Endothelial cell (in vitro differentiated cells): ENCODE measurements at places on chromosomes 12 and 14.

DNA sequence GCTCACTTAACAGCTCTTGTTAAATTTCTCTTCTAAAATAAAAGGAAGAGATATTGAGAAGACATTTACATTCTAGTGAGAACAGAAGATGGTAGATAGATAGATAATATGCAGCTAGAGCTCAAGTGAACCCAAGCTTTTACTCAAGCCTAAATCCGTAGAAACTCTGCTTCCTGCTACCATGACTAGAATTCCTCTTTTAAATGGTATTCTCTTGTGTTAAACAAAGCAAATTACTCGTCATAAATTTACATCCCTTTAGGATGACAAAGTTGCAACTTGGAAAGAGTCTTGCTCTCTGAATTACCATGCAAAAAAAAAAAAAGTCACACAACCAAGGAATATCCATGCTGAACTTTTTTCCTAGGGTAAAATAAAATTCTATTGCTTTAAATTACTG is 160.7 kb upstream of the LRFN5 start:
- DNase-seq, result no peak

DNA sequence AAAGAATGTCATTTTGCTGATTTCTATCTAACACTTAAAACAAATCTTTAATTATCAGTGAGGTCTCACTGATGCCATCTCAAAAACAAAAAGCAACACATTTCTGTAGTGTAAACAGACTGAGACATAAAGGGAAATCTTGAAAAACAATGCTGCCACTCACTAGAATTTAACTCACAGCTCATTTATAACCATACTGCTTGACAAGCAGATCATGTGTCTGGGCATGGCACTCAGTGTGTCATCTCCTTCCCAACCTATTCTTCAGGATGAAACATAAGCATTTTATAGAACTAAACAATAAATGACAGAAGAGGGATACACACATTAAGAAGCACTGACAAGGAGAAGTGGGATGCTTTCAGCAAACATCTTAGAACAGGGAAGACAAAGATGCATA is 22.4 kb downstream of the ATF7 start:
- no peak for DNase-seq

DNA sequence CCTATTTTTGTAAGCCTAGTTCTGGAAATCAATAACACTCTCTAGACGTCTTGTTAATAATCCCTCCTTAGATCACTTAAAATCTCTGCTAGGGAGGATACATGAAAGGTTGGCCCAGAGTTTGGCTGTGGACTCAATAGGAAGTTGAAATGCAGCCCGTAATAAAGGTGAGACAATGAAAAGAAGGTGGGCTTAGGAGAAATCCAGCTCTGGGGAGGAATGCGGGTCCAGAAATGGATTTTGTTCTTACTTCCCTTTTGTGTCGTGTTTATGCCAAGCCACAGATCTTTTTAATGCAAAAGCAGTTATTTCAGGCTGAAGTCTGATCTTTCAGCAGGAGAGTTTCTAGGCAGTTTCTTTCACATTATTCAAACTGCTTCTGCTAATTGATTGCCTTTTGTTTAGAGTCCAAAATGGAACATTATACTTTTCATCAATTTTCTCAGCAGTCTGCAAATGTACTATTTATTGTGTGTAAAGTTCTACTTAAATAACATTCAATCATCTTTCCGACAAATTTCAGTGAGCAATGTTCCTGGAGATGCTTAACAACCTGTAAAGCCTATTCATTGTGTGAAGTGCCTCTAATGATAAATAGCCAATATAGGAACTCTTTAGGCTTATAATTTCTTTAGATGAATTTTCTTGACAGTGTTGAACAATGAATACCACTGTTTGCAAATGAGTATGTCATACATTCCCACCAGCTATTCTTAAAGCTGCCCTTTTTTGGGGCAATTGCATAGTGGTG is 252.9 kb upstream of the KRR1 start:
- DNase-seq, result no peak

DNA sequence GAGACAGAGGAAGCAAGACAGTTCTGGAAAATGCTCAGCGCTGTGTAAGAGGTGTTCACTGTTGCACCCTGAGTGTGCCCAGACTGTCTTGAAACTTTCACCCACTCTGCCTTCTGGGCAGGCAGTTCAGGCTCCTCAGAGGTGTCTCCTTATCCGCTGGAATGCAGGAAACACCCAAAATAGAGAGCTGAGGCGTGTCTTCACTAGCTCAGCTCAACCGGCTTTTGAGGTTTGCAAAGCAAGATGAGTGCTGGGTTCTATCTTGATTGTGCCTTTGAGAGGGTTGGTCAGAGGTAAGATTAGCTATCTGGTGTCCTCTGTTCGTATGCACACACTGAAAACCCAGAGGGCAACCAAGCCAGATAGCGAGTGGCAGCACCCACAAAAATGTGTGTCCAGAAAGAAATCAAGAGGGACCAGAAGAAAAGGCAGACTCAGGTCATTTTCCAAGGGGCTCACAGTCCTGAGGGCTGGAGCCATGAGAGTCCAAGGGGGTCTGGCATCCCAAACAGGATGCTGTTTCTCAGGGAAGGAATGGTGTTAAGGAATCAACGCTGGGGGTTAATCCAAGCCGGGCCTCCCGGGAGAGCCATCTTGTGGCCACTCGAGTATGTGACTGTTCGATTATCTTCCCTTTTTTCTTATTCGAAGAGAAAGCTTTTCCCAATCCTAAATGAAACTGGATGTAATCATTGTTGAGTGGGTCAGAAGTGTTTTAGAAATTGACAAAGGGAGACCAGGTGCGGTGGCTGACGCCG is 47.1 kb downstream of the TBX3 start:
- peak; percentile 16 for DNase-seq

DNA sequence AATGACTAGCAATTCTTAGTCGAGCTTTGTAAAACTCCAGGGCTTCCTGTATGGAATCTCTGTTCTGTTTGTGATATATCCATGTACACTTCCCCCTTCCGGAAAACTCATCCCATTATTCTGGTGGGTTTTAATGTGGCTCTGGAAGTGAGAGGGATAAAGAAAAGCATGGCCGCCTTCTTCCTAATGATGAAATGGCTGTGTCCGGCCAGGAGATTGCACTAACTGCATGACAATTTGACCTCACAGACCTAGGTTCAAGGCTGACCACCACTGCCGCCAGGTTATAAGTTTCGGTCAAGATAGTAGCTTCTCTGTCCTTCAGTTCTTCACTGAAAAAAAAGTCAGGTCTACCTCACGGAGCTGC is 41.0 kb upstream of the NPAS3 start:
- no peak for DNase-seq

DNA sequence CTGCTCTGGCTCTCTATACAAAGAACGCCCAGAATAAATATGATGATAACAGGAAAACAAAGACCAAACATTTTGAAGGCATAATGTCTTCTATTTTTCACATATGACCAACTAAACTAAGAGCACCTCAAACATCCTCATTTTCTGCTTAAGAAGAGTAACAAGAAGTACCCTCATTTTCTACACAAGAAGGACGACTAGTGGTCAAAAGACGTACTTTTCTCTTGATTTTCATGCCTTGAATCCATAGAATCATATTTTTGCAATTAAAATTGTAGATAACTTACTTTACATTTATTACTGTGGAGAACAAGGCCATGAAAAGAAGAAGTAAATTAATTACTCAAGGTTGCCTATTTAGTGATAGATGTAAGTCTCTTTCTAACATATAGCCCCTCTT is 358.6 kb downstream of the DUSP6 start:
- DNase-seq, result no peak

DNA sequence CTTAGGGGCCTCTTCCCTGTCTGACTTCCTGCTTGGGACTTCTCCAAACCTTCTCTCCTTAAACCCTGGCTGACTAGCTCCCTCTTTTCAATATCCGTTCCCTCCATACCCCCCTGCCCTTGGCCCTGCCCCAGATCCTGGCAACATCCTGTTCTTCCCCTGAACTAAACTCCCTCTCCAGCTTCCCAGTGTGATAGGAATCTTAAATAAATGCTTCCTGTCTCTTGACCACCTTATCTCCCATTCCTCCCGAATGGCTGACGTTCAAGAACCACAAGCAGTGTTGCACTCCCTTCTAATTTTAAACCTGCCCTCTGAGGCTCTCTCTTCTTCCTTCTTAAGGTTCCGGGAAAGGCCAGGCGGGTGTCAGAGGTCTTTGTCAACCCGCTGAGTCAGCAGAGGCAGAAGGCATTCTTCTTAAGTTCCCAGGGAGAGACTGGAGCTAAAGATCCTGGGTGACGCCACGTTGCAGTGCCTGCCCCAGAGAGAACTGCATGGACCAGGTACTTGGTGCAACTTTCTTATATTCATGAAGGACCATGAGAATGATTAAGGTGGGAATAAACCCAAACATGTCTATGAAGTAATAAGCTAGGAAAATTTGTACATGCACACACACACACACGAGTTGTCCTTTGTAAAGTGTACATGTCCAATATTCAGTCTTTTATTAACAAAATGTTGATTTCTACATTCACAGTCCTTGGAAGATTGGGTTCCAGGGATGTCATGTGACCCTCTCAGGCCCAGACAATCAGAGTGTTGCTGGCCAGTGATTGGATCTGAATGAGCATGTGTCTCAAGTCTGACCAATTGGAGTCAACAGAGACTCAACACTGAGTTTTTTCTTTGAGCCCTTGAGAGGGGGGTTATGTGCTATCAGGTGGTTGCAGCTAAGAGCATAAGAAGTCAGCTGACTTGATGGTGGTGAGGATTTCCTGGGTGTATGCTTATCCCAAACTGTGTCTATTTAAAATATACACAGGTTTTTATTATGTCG is 420.2 kb upstream of the TBX3 start:
- DNase-seq, result no peak

DNA sequence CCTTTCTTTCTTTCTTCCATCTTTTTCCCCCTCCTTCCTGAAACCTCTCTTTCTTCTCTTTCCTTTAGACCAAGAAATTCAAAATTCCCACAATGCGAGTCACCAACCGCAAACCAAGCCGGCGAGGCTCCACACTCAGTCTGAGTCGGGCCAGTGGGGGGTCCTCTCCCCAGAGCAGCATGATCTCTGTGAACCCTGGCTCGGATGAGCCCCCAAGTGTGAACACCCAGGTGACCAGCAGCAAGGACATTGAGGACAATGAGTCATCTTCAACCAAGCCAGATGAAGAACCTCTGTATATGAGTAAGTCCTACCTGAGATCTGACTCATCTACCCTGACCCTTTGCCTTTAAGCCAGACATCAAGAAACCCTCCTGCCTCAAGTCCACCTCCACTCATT is 88.6 kb upstream of the TMEM233 start:
- no peak for DNase-seq

GRCh38 chr14:38731962-38732361 is 371.1 kb downstream of the SEC23A start:
- DNase-seq, result no peak

GRCh38 chr14:95774265-95775160 is 60.6 kb upstream of the TCL1A start:
- peak; percentile 69 for DNase-seq

GRCh38 chr14:90061685-90062126 is at the start of gene KCNK13:
Gene KCNK13, plus strand, starts transcription at chr14:90061994. Its CDS starts 212 bp downstream, at chr14:90062206.
- DNase-seq, result peak; percentile 12

GRCh38 chr14:61618448-61618847 is 76.9 kb upstream of the HIF1A start:
- no peak for DNase-seq

GRCh38 chr14:74618078-74618952 is 6.3 kb upstream of the LTBP2 start:
- no peak for DNase-seq

DNA sequence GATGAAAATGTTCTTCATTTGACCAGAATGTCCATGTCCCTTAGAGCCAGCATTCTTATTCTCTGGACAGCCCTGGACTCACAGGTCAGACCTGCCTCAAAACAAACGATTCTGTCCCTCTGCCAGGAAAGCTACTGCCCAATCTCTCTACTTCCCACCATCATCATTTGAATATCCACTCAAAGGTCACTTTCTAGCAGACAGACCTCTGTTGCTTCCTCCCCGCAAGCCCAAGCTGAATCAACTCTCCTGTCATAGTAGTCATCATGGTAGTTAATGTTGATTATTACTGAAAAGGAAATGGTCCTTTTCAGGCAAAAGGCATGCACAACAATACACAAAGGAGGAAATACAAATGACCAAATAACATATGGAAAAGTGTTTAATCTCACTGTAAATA is 39.6 kb upstream of the CPM start:
- no peak for DNase-seq

GRCh38 chr12:26666286-26666685 is 166.7 kb downstream of the ITPR2 start:
- DNase-seq, result no peak

DNA sequence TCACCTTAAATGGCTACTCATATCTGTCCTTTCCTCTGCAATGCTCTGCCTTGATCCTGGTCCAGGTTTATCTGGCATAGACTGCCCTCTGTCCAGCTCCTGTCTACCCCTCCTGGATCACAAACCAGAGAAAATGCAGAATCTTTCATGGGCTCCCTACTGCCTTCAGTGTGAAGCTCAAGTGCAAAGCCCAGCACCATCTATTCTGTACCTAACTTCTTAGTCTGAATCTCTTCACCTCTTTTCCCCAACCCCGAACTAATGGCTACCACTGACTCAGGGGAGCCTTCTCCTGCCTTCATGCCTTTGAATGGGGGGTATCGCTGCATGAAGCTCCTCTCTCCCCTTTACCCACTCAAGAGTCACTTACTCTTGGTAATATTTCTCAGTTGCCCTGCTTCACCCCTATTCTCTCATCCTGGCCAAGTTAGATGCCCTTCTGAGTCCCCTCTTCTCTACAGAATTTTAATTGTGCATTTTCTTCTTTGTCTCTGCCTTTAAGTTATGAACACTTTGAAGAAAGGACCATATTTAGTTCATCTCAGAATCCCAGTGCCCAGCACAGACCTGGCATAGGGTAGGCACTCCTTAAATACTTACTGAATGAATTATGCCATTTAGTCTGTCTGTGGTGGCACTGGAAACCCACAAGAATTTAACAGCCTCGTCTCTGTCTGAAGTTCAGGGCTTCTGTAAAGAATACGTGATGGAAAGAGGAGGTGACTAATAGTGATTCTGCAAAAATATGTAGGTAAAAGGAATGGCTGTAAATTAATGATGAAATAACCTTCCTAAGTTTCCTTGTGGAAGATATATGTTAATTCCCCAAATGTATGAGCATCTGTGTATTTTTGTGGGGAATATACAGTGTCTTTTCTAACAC is 191.3 kb upstream of the AMIGO2 start:
- DNase-seq, result no peak

DNA sequence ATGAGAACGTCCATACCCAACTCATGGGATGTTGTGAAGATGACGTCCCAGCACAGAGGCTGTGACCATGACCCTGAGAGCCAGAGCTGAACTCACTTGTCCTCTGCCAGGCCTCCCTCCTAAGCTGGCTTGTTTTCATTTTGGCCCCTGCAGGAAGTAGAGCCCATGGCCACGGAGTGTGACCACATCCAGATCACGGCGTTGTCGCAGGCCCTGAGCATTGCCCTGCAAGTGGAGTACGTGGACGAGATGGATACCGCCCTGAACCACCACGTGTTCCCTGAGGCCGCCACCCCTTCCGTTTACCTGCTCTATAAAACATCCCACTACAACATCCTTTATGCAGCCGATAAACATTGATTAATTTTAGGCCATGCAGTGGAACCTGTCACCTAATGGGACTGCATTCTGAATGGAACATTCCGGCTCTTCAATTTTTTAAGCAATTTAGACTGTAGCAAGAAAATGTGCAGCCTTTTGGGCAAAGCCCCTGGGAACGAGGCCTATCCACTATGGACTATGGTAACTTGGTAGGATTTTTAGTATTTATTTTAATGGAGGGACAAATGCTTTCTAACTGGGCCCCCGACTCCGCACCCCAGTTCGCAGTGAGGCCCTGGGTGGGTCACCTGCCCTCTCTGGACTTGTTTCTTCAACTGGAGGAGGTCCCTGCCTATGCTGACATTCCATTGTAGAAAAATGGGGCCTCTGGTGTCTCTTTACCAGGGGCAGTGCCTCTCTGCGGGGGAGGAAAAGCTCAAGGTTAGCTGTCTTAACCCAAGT is 19.6 kb downstream of the OTUB2 start:
- no peak for DNase-seq

- no peak for DNase-seq
Measured at GRCh38 chr14:105022276-105022670, 1.4 kb upstream of the CDCA4 start.
